ENCODE measurements at places on chromosomes 1 and 21.

GRCh38 chr1:211258310-211258755 lies 833 bp upstream of the RCOR3 start:
- peak; percentile 74 for DNase-seq

- no peak for DNase-seq
Measured at GRCh38 chr1:156430866-156431265, 61.9 kb downstream of the RHBG start.

GRCh38 chr21:45806042-45806441 lies 162.5 kb downstream of the PCBP3 start:
- no peak for DNase-seq

GRCh38 chr1:12015001-12015491 lies 4.3 kb upstream of the MIIP start:
- DNase-seq: no peak

DNA sequence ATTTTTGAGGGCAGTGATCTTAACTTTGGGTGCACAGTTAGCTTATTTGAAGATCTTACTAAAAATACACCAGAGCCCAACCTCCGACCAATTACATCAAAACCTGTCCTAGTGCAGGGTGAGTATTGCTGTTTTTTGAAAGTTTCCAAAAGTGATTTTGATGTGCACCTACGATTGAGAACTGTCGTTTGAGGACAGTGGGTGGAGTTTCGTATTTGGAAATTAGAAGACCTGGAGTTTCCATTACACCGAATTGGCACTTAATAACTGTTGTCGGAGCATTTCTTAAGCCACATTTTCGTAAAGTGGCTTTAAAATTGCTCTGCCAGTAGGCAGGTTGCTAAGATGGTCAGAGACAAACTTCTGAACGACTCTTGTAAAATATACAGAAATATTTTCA lies 1.1 kb downstream of the SOD1 start:
- no peak for DNase-seq

GRCh38 chr21:43864962-43865539 lies at the start of gene AGPAT3:
AGPAT3 (plus strand) TSS chr21:43865223; CDS start chr21:43959682, 94,459 bp downstream.
- DNase-seq: no peak

GRCh38 chr1:176609556-176610408 lies 146.8 kb downstream of the PAPPA2 start:
- DNase-seq: no peak

DNA sequence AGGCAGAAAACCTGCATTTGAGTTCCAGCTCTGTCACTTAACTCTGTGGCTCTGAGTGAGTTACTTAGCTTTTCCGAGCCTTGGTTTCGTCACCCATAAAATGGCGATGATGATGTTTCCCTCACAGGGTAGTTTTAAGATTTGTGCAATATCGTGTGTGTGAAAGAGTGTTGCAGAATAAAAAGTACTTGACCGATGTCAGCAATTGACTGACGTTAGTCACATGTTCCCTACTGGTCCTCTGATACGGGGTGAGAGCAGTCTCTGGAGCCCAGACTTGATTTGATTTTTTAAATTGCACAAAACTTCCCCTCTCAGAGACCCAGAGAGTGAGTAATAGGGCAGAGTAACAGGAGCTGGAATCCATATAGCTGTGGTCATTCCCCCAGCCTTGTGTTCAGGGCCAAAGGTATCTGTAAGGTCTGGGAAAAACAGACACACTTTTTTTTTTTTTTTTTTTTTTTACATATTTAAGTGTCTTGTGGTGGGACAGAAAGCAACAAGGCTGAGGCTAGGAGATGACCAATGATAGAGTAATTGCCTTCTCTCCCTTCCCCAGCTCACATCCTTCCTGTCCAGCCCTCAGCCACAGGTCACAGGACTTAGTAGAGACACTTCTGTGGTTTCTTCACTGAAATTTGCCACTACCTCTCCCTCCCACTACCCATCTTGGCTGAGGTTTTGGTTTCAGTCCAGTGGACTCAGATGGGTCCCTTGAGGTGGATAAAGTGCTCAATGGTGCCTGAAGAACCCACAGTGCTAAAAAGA lies 2.0 kb downstream of the FCER1G start:
- DNase-seq: no peak

DNA sequence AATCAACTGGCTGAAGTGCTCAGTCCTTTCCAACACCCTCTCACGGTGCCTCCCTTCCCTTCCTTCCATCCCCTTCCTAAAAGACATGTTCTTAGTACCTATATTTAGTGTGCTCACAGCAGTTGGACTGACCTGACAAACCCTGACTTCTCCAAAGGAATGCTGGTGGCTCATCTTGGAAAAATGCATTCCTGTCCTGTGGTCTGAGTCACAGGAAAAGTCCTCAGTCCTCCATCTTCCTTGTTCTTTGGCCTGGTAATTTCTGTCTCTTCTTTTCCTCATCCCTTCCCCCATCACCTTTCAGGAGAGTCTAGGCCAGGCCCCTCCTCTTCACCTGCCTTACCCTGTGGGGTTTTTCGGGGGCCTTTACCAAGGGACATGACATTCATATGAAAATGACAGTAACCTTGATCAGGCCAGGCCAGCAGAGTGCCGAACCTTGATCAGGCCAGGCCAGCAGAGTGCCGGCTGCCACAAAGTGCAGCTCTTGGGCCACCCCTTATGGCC lies 7.2 kb downstream of the ATP1B1 start:
- DNase-seq: peak; percentile 69

- DNase-seq: no peak
Measured at GRCh38 chr1:77271852-77272580, 9.8 kb upstream of the AK5 start.

All from H9 (cell line).